ENCODE measurements at places on chromosomes 4 and X.

DNA sequence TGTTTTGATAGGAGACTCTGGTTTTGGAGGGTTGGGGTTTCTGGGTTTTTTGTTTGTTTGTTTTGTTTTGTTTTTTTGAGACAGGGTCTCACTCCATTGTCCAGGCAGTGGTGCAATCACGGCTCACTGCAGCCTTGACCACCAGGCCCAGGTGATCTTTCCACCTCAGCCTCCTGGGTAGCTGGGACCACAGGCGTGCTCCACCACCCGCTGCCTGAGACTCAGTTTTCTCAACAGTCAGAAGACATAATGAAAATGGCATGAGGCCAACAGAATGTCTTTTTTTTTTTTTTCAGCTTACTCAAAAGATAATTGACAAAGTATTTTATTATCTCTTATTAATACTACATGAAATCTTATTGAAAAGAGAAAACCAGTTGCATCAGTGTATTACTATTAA is 32.4 kb downstream of the TNIP2 start:
- DNase-seq, result no peak

DNA sequence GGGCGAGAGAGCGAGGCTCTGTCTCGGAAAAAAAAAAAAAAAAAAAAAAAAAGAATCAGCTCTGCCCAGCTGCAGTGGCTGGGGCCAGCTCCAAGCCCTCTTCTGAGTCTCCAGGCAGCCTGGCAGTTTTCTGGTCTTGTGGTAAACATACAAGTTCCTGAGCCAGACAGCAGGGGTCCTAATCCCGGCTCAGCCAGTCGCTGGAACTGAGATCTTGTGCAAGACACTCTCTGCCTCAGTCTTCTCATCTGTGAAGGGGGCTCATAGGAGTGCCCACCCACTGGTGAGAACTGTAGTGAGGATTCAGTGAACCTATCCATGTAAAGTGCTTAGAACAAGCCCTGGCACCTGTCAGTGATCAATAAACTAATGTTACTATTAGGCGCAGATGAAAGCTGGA is 41.8 kb downstream of the C4orf50 start:
- no peak for DNase-seq

DNA sequence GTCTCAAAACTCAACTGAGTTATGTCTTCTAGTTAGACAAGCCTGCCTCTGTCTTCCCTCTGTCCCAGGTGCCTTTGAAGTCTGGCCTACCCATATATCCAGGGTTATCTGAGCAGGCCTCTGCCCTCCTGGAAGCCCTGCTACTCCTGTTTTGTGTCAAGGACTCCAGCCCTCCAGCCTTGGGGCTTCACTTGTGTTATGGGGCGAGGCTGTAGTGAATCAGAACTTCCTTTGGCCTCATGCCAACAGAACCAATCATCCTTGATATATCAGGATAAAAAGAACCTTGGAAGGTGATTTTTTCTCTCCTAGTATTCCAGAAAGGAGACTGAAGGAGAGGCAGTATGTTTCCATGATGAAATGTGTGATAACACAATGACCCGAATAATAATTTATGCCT is 8.9 kb upstream of the ADGRG4 start:
- DNase-seq, result no peak

- DNase-seq, result no peak
Measured at GRCh38 chr4:99763635-99764101, 53.0 kb upstream of the DAPP1 start.

DNA sequence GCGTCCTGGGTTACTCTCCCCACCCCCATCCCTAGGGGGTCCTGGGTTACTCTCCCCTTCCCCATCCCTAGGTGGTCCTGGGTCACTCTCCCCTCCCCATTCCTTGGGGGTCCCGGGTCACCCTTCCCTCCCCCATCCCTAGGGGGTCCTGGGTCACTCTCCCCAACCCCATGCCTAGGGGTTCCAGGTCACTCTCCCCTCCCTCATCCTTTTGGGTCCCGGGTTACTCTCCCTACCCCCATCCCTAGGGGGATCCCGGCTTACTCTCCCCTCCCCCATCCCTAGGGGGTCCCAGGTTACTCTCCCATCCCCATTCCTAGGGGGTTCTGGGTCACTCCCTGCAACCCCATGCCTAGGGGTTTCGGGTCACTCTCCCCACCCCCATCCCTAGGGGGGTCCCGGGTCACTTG is 1.5 kb downstream of the ASMTL start:
- DNase-seq, result no peak

DNA sequence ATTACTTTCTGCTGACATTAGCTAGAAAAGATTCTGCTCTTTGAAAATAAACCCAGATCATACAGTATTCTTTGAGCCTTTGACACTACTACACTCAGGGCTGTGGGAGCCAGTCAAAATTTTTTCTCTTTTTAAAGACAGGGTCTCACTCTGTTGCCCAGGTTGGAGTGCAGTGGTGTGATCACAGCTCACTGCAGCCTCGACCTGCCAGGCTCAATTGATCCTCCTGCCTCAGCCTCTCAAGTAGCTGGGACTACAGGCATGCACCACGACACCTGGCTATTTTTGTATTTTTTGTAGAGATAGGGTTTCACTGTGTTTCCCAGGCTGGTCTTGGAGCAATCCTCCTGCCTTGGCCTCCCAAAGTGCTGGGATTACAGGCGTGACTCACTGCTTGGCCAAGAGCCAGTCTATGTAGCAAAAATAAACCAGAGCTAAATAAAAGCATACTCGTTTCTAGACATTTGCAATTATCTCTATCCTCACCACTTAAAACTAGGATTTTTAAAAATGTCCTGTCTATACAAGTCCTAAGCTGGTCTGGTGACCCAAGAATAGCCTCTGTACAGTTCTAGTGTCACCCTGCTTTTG is 43.2 kb downstream of the AKAP4 start:
- no peak for DNase-seq

- DNase-seq, result no peak
Measured at GRCh38 chr4:165793236-165793635, 79.8 kb upstream of the TLL1 start.

DNA sequence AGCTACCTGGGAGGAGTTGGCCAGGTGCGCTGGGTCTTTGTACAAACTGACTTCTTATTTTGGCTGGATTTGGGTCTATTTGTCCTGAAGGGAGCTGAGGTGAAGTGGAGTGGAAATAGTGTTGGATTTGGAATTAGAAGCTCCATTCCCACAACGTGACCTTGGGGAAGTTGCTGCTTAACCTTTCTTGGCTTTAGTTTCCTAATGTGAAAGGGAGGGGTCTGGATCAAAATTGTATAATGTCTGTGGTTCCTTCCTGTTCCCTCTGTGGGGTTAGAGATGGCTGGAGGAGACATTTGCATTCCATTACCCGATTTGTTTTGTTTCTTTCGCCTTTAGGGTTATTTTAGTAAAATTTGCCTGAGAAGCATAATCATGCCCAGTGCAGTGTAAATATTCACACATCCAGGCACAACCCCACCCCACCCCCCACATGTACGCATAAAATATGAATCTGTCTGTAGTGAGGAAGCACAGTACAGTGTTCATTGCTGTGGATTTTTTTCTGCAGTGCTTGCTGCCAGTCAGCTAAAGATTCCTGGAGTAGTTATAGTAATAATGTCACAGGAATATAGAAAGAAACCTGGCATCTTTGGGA is 21.5 kb downstream of the JADE1 start:
- DNase-seq, result no peak

DNA sequence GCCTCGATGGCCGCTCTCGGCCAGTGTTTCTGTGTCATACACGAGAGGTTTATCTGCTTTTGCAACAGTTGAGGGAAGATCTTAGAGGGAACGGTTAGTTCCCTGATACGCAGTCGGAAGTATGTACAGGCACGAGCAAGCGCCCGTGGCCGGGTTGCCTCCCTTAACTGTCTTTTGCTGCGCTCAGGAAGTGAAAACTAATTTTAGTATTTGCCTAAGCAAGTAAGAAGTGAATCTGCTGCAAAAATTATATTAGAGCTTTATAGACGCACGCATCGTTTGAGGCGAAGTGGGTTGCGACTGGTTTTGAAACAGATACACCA is 695 bp downstream of the MTM1 start:
- DNase-seq, result no peak

GRCh38 chr4:167906851-167907250 is 185.5 kb upstream of the ANXA10 start:
- DNase-seq, result no peak
